ENCODE measurements at places on chromosomes 6 and 20.
A peak's percentile ranks its signal among the peaks of the same experiment; 100 is the strongest.

- DNase-seq: no peak
Observed at GRCh38 chr20:43982016-43982415, 67.4 kb downstream of the TOX2 start.

DNA sequence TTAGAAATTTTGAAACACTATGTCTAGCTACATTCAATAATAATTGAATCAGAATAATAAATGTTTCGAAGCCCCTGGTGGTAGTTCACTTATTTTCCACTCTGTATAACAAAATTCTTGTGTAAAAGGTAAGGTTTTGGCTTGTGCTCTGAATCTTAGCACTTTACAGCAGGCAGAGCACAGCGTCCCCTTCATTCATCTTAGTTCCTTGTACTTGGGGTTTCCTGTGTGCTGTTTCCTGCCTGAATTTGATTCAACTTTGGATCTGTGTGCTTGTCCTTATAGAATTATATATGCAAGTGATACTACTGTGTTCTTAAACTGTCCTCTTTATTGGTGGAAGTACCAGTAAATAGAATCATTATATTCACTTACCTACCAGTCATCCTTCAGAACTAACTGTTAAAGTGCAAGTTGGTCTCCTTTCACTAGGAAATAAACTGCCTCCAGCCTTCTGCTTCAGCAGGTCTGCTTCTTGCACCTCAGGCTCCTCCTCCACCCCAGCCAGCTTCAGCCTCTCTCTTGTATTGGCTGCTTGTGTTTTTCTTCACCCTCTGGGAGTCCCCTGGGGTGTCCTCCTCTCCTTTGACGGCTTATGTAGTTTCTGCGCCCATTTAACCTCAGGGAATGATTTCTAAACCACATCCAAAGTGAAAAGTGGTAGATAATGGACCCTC is 28.8 kb upstream of the TULP4 start:
- peak; percentile 64 for DNase-seq

DNA sequence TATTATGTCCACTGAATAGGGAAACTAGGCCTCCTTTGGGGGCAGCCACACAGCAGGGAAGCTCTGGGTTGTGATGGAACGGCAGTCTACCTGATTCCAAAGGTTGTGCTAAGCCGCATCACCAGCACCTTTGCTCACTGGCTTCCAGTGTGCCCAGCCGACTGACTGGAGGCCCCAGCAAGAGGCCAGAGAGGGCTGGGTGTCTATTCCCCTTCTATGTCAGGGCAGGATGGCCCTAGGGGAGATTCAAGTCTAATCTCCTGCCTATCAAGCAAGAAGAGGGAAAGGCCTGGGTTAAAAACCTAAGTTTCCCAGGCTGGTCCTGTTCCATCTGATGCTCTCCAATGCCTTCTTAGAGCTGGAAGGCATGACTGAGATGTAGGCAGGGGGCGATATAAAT is 53.6 kb downstream of the JPH2 start:
- no peak for DNase-seq

GRCh38 chr20:12729326-12729725 is 279.4 kb upstream of the SPTLC3 start:
- DNase-seq: no peak

DNA sequence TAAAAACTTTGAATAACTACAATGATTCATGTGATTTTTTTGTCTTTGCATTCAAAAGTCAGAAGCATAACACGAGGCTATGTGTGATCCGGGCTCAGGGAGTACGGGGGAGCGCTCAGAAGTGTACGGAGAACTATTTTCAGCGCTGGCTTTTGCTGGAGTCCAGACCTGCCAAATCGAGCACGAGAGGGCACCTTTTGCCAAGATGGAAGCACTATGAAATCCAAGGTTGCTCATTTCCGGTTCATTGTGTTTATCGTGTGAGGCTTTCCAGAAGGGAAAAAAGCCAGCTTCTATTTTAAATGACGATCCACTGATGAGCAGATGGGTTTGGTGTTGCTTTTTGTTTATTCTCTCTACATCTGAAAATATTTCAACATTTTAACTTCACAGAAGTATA is 11.3 kb downstream of the RAMACL start:
- no peak for DNase-seq

- no peak for DNase-seq
Observed at GRCh38 chr6:160063771-160064413, 57.7 kb upstream of the SLC22A1 start.
